ENCODE measurements at places on chromosomes 16 and 17.
A peak's percentile ranks its signal among the peaks of the same experiment; 100 is the strongest.

DNA sequence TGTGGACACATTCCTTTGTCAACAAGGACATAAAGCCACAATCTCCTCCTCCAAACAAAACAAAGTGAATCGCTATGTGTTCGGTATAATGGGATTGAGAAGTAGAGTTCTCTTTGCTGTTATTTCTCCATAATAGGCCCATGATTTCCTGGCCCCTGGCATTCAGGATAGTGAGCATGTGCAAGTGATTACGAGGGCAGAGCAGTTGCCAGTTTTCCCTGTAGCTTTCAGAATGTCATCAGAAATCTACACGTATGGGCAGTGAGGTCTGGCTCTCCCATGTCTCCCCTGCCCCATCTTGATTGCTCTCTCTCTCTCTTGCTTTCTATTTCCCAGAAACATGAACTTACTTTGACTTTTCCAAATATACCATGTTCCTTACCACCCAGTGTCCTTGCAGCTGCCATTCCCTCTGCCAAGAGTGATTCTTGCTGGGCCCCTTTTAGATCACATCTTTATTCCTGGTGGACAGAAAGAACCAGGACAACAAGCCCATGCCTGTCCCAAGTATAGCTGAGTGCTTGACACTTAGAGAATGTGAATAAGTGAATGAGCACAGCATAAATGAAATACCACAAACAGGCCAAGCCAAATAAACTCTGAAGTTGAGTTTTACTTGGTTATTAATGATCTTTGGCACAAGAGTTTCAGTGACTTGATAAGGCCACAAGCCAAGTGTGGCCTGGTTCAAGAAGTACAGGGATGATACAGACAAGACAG, 273.1 kb downstream of the CDH13 start:
- no peaks in the 10 kb centered on the region for H3K27me3 ChIP-seq
- no peaks in the 10 kb centered on the region for H3K36me3 ChIP-seq

DNA sequence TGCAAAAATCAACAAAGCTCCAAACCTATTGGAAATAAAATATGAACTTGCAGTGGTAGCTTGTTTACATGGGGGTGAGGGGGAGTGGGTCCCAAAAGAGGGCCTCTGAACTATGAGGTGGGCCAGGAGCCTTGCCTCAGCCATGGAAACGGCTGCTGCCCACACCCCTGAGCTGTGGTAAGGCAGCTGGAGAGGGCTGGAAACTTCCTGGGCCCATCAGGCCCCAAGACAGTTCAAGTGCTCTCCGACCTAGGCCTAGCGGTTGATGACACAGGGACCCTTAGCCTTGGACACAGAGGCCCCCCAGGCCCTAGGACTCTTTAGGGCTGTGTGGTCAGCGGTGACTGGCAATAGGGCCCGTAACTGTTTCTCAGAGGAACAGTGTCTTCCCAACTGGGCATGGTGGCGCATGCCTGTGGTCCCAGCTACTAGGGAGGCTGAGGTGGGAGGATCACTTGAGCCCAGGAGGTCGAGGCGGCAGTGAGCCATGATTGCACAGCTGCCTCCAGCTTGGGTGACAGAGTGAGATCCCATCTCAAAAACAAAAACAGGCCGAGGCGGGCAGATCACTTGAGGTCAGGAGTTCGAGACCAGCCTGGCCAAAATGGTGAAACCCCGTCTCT, 18.3 kb downstream of the UNC13D start:
- H3K27me3 ChIP-seq: no peaks in the 10 kb centered on the region
- H3K27ac ChIP-seq: no peak overlapping the region
- H3K36me3 ChIP-seq: peaks cover 97% of the 10 kb centered on the region
- H3K4me1 ChIP-seq: peaks cover 20% of the 10 kb centered on the region

DNA sequence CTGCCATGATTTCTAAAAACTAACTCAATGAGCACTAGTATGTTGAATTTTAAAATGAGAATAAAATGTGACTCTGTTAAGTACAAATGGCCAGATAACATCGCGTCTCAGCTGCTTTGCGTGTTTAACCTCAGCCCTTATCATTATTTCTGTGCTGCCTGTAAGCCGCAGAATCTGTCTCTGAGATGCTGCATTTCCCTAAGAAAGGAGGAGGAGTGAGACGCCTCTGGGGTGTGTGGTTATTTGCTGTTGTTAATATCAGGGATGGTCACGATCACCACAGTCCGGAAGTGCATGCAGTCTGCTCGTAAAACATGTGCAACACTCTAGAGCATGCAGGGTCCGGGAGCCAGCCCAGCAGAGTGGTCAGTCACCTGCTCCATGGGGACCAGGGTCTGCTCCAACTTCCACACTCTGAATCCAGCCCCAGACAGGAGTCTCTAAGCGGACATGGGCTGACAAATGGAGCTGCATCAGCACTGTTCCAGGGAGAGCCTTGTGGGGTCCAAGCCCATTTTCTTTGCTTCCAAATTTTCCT, 342.5 kb downstream of the MAF start:
- H3K36me3 ChIP-seq: no peaks in the 10 kb centered on the region
- peaks cover 1% of the 10 kb centered on the region for H3K4me1 ChIP-seq
- H3K27me3 ChIP-seq: no peaks in the 10 kb centered on the region

- no peak overlapping the region for H3K27ac ChIP-seq
- DNase-seq: no peak
- no peaks in the 10 kb centered on the region for H3K36me3 ChIP-seq
- H3K4me3 ChIP-seq: no peak overlapping the region
Observed at GRCh38 chr16:13448346-13448745, 471.6 kb upstream of the ERCC4 start.

GRCh38 chr16:72921620-72922019, 126.3 kb downstream of the ZFHX3 start:
- peaks cover 4% of the 10 kb centered on the region for H3K36me3 ChIP-seq
- H3K27me3 ChIP-seq: no peaks in the 10 kb centered on the region
- H3K4me1 ChIP-seq: no peaks in the 10 kb centered on the region
- no peak overlapping the region for H3K4me3 ChIP-seq

DNA sequence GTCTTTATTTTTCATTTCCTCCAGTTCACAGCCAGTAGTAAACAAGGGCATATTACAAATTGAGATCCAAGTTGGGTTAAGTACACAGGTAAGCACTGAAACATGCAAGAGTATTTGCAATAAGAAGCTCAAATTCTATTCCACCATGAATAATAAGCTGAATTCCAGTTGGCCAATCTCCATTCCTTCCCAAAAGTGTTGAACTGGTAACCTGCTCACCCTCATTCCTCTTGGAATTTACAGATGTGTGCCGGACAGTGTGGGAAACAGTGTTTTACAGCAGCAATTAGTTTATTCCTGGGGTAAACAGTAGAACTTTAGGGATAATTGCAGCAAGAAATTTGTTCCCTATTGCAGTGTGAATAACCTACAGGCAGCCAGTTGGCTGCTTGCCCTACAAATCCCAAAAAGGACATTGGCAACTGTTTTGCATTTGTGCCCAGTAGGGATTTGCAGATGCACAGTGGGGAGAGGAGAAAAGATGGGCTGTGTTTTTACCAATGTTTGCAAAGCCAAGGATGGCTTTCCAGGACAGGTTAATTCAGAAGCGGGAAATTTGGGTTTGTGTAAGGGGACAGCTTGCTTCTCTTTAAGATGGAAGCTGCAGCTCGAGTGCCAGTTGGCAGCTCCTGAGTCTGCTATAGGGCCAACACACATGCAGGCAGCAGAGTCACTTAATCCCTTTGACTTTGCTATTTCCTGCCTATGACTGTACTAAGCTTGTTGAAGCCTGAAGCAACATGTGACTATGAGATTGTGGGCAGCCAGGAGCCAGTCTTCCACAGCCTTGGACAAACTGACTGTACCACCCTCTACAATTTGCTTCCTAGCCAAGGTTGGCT, 318.9 kb downstream of the MAP2K6 start:
- H3K4me1 ChIP-seq: no peaks in the 10 kb centered on the region
- H3K27me3 ChIP-seq: no peaks in the 10 kb centered on the region
- H3K27ac ChIP-seq: no peak overlapping the region

- no peaks in the 10 kb centered on the region for H3K36me3 ChIP-seq
- no peaks in the 10 kb centered on the region for H3K27me3 ChIP-seq
- DNase-seq: no peak
Observed at GRCh38 chr17:59300941-59301340, 30.5 kb upstream of the YPEL2 start.

DNA sequence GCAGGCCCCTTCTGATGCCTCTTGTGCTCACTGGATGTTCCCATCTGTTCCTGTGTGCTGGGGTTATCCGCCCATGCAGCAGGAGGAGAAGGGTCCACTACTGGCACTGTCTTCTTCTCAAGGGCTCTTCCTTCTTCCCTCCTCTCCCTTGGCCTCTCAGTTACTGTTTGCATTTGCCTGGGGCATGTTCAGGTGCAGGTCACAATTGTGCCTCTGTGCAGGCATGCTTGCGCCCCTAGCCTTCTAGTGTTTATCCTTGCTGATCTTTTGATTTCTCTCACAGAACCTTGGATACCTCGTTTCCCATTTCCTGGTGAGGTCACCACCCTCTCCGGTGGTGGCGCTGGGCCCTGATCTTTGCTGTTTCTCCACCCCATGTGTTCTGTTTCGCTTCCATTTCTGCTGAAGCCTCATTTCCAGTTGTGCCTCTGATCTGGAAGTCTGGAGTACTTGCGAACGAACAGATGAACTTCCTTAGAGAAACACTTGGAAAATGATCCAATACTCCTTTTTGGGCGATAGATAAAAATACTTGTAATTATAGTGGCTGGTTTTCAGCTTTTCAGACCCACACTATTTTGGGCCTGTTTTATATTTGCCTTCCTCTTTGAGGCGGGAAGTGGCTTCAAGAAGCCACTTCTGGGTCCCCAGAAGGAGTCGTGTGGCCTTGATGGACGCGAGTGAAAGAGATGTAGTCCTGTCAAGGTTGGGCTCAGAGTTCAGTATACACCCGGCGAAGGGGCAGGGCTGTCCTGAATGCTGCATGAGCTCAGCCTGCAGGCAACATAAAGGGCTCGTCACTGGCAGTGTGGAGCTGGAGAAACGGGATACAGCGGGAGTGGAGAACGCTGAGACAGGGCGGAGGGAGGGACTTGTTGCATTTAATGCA, 312.9 kb downstream of the SNX29 start:
- no peaks in the 10 kb centered on the region for H3K36me3 ChIP-seq
- DNase-seq: peak; percentile 54
- H3K4me1 ChIP-seq: no peaks in the 10 kb centered on the region
- peak overlapping the region; percentile 32 for H3K27ac ChIP-seq

Data from small intestine (tissue), 16 donors.